Astrocyte of the cerebellum (primary cell): ENCODE measurements at places on chromosomes 6 and 20.

- no peak for DNase-seq
Measured at GRCh38 chr6:127013865-127014264, 104.6 kb upstream of the RSPO3 start.

GRCh38 chr20:39516964-39517363 lies 554.8 kb downstream of the DHX35 start:
- no peak for DNase-seq

DNA sequence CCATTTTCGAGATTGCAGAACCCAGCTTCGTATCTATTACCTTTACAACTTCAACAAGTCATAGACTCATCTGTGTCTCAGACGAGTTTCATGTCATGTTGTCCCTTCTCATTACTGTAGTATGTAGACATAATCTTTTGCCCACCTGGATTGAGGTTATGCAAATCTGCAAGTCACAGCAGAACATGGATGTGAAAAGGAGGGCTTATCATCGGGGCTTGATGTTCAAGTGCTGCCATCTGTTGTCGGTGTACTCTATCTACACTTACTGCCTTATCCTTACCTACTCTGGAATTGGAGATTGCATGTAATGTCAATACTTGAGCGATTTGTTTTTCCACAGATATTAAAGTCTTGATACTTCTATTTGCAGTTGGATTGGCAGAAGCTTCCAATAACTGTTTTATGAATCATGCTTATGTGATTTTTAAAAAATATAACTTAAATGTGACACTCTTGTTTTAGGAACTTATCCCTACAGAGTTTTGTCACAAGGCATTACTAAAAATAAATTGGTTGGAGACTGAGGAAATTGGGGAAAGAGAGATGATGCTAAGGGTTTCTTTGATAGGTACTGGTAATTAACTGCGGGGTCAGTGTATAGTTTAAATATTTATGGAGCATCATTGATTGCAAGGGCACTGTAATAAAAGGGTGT lies 3.0 kb upstream of the GOPC start:
- peak; percentile 76 for DNase-seq

DNA sequence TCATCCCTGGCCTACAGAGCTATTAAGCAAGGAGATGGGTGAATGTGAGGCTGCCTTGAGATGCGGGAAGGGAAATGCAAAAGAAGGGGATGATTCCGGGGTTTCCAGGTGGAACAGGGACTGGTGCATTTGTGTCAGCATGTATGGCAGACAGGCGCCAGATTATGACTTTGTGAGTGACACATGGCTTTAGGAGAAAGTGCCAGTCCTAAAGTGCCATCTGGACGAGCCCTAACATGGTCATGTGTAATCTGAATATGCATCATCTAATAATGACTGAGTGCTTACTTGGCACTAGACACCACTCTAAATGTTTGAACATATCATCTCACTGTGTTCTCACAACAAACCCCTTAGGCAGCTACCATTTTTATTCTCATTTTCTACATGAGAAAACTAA lies 195.0 kb upstream of the TSHZ2 start:
- no peak for DNase-seq

DNA sequence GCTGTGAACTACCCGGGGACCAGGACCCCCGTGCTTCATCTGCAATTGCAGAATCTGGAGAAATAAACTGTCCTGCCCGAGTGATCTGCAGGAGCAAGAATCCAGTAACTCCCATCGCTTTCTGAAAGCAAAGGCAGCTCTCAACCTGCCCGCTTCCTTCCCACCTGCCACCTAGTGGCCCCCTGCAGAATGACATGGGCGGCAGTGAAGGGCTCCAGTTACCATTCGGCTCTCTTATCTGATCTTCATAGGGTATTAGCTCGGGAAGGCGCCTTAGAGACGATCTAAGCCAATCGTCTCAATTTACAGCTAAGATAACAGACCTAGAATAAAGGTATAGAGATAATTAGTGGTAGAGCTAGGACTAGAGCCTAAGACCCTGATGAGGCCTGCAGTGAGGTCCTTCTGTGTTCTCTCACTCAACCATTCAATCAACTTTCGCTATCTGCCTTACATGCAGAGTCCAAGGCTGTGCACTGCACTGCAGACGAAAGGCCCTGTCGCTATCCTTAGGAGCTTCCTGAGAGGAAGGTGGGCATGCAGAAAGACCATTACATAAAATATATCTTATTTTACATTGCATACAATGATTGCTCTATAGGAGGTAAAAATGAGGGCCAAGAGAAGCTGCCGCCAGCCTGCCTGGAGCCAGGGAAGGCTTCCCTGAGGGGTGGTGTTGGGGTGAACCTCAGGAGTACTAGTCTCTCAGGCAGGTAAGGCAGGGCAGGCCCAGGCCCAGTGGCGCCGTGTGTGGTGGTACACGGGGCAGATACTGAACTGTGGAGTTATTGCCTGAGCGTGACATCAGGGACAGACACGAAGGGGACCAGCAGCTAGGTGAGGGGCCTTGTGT lies 7.1 kb upstream of the PSMG4 start:
- peak; percentile 64 for DNase-seq

DNA sequence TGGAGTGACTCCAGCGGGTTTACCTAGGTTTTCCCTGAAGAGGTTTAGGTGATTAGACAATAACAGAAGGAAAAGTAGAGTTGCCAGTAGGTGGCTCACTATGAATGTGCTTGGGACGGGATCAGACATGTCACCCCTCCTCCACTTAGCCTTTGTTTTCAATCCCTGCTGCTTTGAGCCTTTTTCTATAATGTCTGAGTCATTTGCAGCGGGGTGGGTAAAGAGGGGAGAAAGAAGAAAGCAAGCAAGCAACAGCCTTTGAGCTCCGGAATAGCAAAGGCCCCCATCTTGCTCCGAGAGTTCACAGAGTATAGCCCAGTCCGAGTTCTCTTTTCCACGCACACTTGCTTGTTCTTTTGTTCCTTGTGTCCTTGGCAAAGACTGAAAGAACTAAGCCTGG lies 129.1 kb downstream of the PACRG start:
- peak; percentile 90 for DNase-seq

- no peak for DNase-seq
Measured at GRCh38 chr6:122790028-122790422, 967 bp downstream of the SMPDL3A start.

DNA sequence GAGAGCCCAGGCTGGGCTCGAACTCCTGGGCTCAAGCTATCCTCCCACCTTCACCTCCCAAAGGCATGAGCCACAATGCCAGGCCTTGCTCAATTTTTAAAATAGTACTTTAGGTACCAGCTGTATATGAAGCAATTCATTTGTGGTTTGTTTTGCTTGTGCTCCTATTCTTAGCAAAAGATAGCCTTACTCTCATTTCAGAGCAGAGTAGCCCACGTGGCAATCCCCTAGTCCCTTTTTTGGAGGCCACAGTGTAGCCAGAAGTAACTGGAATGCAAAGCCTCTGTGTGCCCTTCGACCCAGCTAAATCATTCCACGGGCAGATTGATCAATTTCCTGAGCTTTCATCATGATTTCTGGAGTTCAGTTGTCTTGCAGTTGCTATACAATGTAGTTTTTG lies 372.2 kb downstream of the NRN1 start:
- DNase-seq: no peak

- DNase-seq: no peak
Measured at GRCh38 chr6:168383062-168383854, 57.7 kb upstream of the SMOC2 start.

GRCh38 chr20:53905019-53905819 lies 165.2 kb downstream of the BCAS1 start:
- no peak for DNase-seq

- no peak for DNase-seq
Measured at GRCh38 chr20:58308680-58309527, 611 bp upstream of the RAB22A start.
